Stimulated activated CD4-positive, alpha-beta T cell treated with anti-CD3 and anti-CD28 coated beads, Interleukin-15, amount 100 ng/mL, for 48 hours (primary cell): ENCODE measurements at places on chromosomes 2 and 18.
A peak's percentile ranks its signal among the peaks of the same experiment; 100 is the strongest.

- no peak for DNase-seq
Measured at GRCh38 chr2:65489269-65489668, 56.9 kb upstream of the SPRED2 start.

- no peak for DNase-seq
Measured at GRCh38 chr2:199851501-199851810, 464 bp upstream of the FTCDNL1 start.

DNA sequence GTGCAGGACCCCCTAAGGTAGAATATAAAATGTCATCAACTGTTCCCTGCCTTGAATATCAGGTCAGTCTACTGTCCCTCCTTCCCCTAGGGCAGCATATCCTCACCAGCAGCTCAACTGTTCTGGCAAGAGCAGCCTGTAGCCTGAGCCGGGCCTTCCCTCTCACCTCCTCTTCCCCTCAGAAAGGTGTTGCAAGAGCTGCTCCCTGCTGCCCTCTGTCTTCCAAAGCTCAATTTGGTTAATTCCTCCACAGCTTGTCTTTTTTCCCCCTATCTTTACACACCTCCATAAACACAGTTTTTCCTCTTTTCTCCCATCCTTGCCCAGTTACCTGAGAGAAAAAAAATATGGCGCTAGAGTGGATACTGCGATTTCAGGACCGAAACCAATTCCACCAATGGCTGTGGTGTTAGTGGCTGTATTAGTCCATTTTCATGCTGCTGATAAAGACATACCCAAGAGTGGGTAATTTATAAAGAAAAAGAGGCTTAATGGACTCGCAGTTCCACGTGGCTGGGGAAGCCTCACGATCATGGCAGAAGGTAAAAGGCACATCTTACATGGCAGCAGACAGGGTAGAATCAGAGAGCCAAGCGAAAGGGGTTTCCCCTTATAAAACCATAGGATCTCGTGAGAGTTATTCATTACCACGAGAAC lies 184.7 kb downstream of the MREG start:
- DNase-seq, result peak; percentile 18

DNA sequence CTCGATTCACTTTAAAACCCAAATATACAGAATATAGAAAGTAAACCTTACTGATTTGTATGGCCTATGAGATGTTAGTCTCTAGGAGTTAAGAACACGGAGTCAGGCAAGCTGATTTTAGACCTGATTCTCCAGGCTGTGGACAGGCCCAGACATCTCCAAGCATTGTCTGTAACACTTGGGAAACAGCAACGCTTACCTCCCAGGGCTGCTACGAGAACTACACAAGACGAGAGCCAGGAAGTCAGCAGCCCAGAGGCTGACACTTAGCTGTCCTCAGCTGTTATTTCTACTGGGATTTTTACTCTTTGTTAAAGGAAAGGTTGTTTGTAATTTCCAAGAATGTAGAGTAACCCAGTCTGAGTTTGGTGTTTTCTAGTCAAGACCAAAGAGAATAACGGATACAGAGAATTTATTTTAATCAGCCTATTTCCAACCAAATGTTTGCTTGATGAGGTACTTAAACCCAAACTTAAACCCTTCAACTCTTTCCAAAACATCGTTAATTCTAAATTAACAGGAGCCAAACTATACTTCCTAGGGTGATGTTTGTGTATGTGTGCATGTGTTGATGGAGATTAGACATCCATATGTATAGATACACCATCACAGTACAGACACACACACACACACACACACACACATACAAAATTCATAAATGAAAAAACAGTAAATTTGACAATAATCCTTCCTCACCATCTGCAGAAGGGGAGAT lies 123.4 kb downstream of the LAMA1 start:
- DNase-seq, result no peak

DNA sequence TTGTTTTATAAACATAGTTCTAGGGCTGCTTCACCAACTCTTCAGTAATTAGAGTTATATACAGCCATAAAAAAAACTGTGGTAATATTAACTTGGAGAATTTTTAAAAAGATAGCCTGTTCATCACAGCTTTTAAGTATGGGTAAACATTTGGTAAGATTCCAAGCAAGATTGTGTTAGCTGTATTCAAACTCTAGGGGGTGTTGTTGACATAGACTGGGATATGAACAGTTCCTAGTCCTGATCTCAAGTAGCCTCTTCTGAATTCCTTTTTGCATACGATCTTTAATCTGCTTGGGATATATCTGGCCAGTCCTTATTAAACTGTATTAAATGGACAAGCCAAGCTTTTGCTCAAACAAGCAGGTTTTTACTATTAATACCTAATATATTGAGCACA lies 13.4 kb downstream of the NOP58 start:
- no peak for DNase-seq

DNA sequence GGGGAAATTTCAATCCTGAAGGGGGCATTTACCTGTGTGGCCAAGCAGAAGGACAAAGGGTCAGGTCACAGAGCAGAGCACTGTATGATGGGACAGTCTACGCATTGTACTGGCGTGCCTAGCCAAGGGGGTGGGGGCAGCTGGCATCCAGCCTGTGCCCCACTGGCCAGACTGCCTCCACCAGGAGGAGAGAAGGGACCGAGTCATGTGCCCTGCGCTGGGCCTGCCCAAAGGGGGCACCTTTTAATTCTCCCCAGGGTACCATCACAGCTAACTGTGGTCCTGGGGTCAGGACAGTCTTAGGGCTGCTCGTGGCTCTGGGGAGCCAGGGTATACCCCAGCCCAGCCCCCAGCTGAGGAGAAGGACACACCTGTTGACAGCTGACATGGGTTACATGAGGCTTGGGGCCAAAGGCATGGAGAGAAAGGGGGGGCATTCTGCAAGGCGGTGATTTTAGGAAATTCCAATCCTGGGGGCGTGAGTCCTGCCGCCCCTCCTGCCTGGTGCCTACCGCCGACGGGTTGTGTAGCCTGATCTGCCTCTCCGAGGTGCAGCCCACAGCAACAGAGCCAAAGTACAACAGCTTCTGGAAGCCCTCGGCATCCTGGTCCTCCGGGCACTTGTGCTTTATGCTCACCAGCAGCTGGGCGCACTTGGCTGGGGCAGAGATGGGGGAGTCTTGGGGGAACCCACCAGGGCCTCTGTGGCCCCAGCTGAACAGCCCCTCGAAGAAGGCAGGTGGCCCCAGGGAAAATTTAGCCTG lies 11.0 kb downstream of the CFAP65 start:
- DNase-seq, result no peak

- DNase-seq, result no peak
Measured at GRCh38 chr2:943821-944220, 6.8 kb upstream of the SNTG2 start.

DNA sequence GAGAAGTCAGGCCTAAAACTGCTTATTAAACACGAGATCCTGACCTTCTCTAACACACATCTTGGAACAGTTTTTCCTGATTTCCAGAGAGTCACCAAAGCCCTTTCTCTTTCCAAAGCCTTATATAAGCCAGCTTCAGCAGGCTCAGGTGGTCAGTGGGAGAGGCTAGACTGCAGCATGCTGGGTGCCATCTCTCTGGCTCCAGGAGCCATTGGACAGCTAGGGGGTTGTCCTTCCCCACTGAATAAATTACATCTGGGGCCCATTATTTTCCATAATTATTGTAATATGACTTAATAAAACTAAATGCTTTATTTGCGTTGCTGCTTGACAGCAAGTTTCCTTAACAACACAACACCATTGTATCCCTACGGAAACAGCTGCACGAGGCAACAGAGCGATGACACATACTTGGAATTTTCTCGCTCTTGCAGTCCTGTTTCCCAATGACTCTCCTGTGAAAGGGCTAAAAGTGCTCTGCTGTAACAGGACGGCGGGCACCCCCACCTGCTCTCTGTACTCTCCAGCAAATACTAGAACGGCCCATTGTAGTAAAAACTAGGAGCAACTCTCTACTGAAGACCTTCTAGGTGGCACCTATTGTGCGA lies 160.6 kb downstream of the RNF144A start:
- no peak for DNase-seq

- DNase-seq, result no peak
Measured at GRCh38 chr2:191499050-191499449, 178.9 kb upstream of the NABP1 start.

- DNase-seq, result no peak
Measured at GRCh38 chr18:33682436-33682835, 104.4 kb downstream of the ASXL3 start.

DNA sequence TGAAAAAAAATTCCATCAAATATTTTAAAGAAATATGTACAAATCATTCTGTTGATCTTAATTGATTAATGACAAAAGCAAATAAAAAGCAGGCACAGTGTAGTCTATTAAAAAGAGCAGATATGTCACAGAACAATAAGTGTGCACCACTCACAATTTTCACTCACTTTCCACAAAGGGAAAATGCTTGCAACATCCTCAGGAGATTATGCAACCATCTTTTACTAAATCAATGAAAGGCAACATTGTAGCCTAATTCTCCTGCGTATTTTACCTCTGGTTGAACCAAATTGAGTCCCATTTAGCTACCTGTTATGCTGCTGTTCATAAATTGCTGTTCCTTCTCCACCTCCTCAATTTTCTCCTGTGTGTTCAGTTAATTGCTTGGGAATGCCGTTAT lies 1346.8 kb upstream of the PIK3C3 start:
- DNase-seq, result no peak

- no peak for DNase-seq
Measured at GRCh38 chr2:41079011-41079410, 627.1 kb upstream of the SLC8A1 start.

DNA sequence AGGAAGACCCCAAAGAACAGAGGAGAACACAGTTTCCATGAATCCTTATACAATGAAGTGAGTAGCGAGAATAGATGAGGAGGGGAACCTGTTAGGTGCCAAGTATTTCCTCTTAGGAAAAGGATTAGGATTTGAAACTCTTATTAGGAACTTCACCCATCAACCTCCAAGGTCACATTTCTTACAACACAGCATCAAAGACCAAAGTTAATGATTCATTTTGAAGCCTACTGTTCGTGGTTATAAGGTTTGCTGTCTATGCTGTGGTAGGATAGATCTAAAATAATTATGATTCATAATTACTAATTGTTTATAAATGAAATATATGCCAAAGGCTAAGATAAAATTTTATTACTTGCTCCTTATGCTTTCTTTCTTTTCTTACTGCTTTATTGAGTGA lies 6.1 kb downstream of the CFAP221 start:
- DNase-seq, result no peak

GRCh38 chr2:17962876-17963275 lies 84.4 kb downstream of the KCNS3 start:
- DNase-seq, result no peak

DNA sequence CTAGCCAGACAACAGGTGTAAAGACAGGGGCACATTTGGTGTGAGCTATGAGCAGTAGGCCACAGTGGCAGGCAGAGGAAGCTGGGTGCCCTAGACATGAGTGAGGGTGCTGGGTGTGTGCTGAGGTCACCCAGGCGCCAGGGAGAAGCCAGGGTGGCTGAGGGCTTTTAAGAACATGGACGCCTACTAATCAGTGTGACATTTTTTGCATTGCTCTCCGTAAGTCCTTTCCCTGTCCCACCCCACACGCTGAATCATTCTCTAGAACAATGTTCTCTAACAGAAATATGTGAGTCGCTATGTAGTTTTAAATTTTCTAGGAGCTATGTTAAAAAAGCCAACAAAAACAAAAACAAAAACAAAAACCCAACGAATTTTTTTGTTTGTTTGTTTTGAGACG lies 204.5 kb upstream of the REV1 start:
- no peak for DNase-seq
